ENCODE measurements at places on chromosomes 11 and 22.

GRCh38 chr22:27882507-27883290 is 36.4 kb downstream of the PITPNB start:
- no peak for DNase-seq

- no peak for DNase-seq
These were observed 14.1 kb downstream of the PIK3IP1 start for GRCh38 chr22:31278151-31278621.

DNA sequence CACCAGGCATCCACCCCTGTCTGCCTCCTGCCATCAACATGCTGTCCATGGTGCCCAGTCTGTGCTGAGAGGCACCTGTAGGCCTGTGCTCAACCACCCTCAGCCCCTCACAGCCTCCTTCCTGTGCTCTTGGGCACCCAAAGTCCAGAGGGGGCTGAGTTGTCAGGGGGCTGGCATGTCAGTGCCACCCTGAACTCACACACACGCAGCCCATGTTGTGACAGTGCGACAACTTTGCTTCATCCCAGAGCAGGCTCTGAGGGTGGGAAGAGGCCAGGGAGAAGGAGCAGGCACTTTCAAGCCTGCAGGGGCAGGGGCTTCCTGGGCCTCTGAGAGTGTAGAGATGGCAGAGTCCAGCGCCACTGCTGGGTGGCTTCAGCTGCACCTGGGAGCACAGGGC is 491.0 kb downstream of the TMEM135 start:
- DNase-seq = no peak

DNA sequence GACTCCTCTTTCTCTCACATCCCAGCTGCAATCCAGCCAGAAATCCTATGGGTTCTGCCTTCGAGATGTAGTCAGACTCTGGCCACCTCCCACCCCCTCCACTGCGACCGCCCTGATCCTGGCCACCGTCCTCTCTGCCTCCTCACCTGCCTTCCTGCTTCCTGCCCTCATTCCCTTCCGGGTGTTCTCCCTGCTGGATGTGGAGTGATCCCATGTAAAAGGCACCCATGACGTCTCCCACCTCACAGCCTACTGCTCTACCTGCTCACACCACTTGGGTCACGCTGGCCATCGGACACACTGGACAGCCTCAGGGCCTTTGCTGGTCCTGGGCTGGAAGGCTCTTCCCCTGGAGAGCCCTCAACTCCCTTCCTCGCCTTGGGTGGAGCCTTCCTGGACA is 33.7 kb upstream of the CD5 start:
- no peak for DNase-seq

DNA sequence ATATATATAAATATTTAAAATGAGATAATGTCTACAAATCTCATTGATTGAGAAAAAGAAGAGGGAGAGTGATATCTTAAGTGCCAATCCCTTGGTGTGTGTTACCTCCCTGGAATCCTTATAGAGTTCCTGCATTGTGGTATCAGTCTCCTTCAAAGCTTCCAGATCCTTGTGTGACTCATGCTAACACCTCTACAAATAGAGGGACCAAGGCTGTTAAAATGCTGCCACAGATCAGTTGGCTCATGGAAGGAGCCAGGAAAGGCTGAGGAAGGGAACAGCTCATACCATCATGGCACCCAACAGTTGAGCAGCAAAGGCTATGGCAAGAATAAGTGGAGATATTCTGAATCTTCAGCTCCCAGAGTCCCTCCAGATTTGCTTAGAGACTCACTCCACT is 163.6 kb upstream of the ISX start:
- no peak for DNase-seq

DNA sequence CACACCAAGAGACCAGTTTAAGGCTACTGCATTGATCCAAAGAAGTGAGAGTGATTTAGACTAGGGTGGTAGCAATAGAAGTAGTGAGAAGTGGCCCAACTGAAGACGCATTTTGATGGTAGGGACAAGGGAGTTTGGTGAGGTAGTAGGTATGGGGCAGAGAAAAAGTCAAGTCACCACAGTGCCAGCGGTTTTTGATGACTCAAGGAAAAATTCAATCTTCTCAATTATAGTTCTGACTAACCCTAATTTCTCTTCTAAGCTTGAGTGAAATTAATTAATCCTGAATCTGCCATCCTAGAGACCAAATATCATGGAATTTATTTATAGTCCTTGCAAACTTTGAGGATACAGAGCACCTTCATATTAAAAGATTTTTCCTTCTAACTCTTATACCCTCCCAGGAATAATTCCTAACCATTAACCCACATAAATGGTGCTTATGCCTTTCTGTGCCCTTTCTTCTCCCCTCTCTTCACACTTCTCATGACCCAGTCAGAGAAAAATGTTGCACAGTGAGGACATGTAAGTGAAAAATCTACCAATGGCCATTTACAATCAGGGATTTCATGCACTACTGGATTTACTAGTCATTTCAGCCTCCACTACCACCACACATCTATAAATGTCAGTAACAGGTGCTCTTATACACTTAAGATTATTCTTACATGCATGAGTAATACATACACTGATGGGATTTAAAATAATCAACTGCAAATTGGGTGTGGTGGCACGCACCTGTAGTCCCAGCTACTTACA is 45.9 kb upstream of the ARHGAP32 start:
- no peak for DNase-seq

GRCh38 chr11:117121176-117121575 is 22.9 kb upstream of the PAFAH1B2 start:
- no peak for DNase-seq

GRCh38 chr22:23315341-23315917 is 135.1 kb downstream of the BCR start:
- DNase-seq = peak; percentile 27

DNA sequence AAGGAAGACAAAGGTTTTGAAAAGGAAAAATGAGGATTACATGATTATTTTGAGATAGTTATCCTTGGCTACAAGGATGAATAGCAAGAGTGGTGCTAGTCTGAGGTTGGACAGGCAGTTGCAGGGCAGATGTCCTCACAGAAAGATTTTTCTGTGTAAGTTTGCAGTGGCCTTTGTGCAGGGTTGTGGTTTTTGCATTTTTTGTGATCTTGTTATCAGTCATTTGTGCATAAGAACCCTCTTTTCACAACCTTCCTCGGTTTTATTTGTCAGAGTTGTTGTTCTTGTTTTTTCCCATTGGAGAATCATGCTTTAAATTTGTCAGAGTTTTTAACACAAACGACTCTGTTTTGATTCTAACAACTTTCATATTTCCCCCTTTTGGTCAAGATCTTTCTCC is 1.4 kb downstream of the CCDC134 start:
- DNase-seq = no peak

DNA sequence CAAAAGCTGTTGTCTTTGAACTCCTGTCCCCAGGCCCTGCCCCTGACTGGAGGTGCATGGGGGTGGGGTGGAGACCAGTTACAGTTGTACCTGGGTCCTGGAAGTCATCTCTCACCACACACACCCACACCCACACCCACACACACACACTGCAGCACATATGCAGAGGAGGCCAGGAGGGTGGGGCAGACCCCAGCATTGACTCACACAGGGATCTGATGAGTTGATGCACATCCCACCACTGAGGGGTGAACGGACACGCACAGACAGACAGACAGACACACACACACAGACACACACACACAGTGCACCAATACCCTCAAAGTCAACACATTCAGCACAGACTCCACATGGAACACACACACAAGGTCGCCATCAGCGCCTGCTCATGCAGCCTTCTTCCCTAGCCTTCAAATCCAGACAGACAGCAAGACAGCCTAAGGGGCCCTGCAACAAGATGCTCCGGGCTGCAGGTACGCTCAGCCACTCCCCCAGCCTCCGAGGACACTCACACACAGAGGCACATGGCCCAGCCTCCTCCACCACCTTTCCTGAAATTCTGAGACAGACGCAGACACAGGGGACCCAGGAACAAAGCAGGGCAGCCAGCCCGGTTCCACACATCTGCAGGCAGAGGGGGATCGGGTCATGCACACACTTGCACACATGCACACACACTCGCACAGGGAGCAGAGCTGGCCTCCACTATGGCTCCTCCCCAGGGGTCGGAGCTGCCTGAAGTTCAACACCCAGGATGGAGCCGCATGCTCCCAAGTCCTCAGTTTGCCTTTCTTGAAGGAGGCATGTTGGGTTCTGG is 26.5 kb downstream of the SYT7 start:
- DNase-seq = peak; percentile 21

GRCh38 chr22:17074648-17075002 is 10.2 kb upstream of the IL17RA start:
- DNase-seq = no peak

DNA sequence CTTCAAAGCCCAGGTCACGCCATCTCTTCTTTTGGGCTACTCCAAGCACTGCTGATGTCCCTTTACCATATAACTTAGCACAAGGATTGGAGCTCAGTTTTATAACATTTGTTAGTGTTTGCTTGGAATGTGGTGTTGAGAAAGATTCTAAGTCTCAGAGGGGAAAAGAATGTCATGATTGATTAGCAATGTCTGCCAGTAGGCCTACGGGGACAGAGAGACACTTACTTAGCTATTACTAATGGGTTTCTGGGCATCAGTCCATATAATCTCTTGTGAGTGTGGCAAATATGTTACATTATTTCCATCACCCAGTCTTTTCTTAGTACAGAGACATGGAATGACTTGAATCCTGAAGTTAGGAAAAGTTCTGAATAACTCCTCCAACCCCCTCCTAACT is 75.4 kb upstream of the FSHB start:
- DNase-seq = no peak

- no peak for DNase-seq
These were observed 18.8 kb downstream of the SNX19 start for GRCh38 chr11:130897262-130898182.

- no peak for DNase-seq
These were observed 396.0 kb downstream of the TBC1D22A start for GRCh38 chr22:47158457-47158856.

GRCh38 chr22:48224332-48224731 is 1461.9 kb downstream of the TBC1D22A start:
- no peak for DNase-seq

GRCh38 chr11:63826471-63827190 is 12.3 kb upstream of the MARK2 start:
- DNase-seq = no peak

DNA sequence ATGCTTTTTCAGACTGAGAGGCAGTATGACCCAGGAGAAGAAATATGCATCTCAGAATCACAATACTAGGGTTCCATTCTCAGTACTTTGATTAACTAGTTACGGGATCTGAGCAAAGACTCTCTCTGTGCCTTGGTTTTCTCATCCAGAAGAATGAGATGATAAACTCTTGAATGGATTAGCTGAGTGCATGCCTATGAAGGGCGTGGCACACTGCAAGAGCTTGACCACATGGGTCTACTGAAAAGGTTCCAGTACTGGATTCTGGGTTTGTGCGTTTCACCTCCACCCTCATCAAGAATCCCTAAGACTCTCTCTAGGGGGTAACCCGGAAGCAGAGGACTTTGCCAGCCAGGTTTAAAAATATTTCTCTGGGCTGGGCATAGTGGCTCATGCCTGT is 25.6 kb downstream of the PGA5 start:
- DNase-seq = no peak

DNA sequence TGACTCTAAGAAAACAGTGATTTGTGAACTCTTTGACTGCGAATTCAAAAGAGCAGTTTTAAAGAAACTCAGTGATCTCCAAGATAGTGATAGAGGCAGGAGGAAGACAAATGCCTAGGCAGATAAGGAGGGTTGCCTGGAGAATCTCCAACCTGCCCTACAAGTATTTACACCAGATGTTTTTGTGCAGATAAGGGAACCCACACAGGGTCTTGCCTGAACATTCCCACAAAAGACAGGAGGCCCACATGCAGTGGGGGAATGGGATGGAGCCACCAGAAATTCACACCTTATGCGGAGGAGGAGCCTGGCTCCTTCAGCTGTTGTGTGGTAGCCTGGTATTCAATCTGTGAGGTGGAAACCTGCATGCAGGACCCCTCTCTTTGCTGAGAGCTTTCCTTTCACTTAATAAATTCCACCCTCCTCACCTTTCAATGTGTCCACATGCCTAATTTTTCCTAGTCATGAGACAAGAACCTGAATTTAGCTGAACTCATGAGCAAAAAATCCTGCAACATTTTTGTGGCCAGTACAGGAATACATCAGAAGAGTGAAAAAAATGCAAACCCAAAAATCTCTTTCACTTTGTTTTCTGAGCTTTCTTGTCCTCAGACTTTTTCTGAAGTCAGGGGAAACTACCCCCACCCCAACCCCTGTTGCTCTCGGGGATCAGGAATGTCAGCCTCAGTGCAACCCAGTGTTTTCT is 8.1 kb upstream of the GLYAT start:
- no peak for DNase-seq

DNA sequence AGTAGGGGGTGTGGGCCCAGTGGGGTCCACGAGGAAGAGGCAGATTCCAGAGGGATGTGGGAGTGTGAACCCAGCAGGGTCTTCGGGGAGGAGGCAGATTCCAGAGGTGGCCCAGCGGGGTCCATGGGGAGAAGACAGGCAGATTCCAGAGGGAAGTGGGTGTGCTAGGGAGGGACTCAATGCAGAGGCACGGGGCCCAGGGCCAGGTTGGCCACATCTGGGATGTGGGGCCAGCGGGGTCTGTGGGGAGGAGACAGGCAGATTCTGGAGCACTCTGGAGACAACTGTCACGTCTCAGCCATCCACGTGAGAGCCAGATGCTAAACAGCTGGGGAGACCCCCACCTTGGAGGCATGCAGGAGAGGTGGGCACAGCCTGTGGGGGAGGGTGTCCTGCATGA is 582.6 kb downstream of the TBC1D22A start:
- DNase-seq = no peak

GRCh38 chr11:1372660-1373059 is 17.1 kb upstream of the BRSK2 start:
- no peak for DNase-seq

- DNase-seq = no peak
These were observed 52.4 kb upstream of the LMO2 start for GRCh38 chr11:33944345-33944692.

DNA sequence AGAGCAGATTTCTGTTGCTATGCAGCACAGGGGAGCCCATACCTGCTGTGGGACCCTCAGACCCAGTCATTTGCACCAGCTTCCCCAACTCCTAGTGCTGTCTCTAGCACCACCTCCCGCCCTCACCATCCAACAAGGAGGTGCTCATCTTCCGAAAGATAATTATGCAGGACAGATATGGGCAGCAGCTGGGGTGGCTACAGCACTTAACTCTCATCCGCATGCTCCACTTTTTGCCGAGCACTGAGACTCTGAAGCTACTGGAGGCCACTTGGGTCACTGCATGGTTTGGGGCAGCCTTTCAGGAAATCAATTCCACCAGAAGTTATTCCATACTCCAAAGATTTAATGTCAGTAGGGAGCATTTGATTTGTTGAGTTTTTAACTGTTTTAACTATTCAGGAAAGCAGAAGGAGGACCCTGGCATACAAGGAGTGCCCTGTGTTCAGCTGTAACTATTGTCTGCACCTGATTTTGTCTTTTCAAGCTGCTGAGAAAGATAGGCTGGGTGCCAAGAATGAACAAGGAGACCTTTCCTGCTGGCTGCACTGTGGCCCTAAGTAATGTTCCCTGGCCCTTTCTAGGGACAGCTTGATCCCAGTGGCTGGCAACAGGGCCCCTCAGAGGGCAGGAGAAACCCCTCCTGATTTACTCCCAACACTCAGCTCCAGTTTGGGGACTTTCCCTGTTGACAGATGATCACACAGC is 67.3 kb upstream of the CSNK2A3 start:
- no peak for DNase-seq
